ENCODE measurements at places on chromosomes 5 and 9.

GRCh38 chr5:177367981-177368868 is 10.5 kb downstream of the RGS14 start:
- DNase-seq = no peak

- peak; percentile 73 for DNase-seq
These were observed 610 bp downstream of the PSIP1 start for GRCh38 chr9:15509931-15510788.

DNA sequence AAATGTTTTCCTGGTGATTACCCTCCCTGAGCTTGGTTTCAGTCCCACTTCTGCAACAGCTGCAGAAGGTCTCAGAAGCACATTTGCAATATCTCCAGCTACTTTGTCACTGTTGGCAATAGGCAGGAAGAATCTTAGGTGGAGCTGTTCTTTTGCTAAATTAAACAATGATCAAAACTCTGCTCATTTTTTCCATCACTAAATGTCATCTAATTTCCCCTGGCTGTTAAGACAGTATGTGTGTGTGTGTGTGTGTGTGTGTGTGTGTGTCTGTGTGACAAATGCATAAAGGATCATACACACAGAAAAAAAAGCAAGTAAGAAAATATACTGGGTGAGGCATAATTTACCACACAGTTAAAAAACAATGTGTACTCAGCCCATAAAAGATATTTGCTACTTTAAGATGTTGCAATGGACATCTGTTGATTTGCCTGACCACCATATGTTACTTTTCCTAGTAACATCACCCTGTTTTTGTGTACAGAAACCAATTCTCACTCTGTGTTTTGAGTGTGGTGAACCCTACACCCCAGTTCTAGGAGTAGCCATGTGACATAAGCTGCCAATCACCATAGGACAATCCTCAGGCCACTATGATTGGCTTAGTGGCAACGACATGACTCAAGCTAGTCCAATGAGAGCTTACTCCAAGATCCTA is 572.6 kb upstream of the CLINT1 start:
- DNase-seq = no peak

DNA sequence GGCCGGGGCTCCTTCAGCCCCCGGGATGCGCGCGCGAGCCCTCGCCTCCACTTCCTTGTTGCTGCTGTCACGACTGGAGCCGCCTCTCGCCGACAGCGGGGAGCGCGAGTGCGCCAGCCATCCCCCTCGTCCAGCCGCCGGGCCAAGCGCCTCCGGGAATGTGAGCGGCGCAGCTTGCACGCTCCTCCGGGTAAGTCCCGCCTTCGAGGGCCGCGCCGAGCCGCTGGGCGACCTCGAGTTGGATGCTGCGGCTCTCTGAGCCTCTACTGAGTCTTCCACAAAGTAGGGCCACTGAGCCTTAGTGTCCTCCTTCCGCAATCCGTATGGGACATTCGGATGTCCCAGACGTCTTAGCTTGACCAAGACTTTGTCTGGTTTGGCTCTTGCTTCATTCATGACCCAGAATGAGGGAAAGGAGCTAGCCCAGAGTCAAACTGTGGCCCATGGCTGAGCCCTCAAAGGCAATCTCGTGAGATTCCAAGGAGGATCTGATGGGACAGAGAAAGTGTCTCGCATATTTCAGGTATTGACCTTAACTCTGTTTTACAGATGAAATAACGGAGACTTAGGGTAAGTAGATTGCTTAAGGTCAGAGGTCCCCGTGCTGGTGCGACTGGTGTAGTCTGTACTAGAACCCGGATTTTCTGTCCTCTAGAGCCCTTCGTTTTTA is 586 bp downstream of the HMGXB3 start:
- DNase-seq = peak; percentile 30

- DNase-seq = no peak
These were observed 305.0 kb downstream of the RAB3C start for GRCh38 chr5:58887721-58888409.
